PC-9 (cell line): ENCODE measurements at places on chromosomes 4 and X. TPM values are rescaled to one million over a fixed set of nuclear protein-coding genes. Genes with fewer than 3 reads are reported as not detected.

GRCh38 chrX:37320541-37321203, 28.5 kb upstream of the PRRG1 start:
- DNase-seq: no peak

GRCh38 chr4:10416441-10416840, 40.8 kb downstream of the ZNF518B start:
- no peak for DNase-seq

- no peak for DNase-seq
Observed at GRCh38 chr4:78923464-78924312, 15.6 kb downstream of the PAQR3 start.

SRPK3 gene
- total RNA-seq: 0.40 and 0.46 TPM in 2 replicates

DNA sequence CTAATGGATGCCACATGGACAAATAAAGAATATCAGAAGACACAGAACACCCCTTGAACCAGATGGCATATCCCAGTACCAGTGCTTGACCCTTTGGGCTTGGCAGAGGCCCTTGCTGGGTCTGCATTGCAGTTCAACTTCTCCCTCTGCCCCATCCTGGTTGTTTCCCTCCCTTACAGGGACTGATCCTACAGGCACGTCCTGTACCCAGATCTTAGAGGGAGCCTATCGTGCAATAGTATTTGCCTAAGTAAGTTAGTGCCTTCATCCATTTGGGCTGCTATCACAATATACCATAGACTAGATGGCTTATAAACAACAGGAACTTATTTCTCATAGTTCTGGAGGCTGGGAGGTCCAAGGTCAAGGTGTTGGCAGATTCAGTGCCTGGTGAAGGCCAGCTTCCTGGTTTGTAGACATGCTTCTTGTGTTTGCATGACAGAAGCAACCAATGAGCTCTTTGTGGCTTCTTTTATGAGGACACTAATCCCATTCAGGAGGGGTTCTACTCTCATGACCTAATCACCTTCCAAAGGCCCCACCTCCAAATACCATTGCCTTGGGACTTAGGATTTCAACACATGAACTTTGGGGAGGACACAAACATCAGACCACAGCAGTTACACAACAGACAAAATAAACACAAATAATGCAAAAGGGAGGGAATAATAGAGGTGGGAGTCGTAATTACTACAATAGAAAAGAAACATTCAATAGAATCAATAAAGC, 146.5 kb upstream of the MSX1 start:
- DNase-seq: no peak

- peak; percentile 39 for DNase-seq
Observed at GRCh38 chrX:16771483-16772398, 14.5 kb upstream of the TXLNG start.

DNA sequence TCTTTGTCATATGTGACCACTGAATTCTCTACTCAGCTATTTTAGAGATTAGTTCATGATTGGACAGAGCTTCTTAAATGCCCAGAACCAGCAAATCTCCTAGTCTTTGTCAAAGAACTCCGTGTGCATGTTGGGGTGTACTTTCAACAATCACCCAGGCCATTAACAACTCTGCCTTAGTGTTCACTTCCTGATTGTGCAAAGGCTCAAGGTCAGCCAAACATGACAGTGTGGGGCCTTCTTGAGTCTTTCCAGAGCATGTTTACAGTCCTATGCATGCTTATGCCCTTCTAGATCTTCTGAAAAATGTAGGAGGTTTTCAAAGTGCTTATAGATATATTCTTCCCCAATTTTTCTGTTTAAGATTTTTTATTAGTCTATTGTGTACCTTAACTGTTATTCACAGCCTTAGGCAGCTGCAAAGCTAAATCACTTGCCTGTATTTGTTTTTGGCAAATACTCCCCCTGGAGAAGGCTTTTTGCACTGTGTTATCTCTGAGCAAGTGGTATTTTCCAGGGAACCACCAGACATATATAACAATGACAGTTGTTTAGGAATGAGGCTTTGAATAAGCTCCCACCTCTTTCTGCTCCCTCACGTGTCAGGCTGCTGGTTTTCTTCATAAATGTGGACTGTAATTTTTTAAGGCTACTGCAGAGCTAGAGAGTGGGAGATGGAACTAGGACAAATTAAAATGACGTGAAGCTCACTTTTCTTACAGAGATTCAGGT, 24.0 kb upstream of the DRP2 start:
- DNase-seq: no peak

- DNase-seq: no peak
Observed at GRCh38 chrX:152197465-152197864, 59.1 kb upstream of the MAGEA10 start.

GABRA4 gene
- not detected in 2 replicates for total RNA-seq

DNA sequence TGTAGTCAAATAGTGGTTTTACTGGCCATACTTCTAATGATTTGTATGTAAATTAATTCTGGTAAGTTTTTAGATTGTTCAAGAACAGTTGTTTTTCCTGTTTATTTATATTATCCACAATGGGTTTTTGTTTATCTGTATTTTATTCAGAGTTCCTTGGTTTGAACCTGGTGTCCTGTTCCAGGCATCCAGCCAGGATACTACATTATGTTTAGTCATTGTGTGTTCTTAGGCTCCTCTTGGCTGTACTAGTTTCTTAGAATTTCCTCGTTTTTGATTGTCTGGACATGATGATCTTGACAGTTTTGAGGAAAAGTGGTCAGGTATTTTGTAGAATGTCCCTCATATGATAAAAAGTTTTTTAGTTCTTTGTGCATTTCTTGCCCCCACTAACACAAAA, 7.8 kb downstream of the TIGD2 start:
- no peak for DNase-seq

DNA sequence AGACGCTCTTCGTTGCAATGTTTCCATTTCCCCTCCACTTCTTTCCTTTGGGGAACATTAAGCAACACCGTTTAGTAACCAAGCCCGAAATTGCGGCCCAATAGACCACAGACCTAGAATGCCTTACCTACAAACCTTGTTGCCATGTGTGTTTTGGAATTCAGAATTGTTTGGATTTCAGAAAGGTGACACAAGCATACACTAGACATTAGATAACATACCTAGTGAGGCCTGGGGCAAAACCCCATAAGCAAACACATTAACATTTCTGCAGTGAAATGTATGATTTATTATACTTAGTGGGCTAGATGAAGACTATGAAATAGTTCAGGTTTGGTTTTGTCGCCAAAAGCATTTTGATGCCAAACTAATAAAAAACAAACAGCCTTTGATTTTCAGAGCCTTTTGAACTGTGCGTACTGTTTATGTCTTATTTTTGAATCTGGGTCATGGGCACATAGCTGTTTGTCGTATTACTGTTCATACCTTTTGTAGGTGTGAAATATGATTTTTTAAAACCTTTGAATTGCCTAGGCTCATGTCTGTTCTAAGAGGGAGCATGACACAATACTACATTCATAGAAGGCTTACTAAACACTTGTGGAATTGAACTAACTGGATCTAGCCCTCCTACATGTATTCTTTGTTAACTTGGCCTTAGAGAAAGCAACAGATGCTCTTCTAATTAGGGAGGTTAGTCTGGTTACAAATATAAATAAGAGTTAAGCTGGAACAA, 88.6 kb upstream of the TMEM164 start:
- no peak for DNase-seq

GRCh38 chr4:168857546-168858314, 152.3 kb downstream of the CBR4 start:
- no peak for DNase-seq
